ENCODE measurements at places on chromosomes 16 and 17.
A peak's percentile ranks its signal among the peaks of the same experiment; 100 is the strongest.

- DNase-seq = no peak
Observed at GRCh38 chr17:47872651-47873161, 21.7 kb upstream of the SP6 start.

DNA sequence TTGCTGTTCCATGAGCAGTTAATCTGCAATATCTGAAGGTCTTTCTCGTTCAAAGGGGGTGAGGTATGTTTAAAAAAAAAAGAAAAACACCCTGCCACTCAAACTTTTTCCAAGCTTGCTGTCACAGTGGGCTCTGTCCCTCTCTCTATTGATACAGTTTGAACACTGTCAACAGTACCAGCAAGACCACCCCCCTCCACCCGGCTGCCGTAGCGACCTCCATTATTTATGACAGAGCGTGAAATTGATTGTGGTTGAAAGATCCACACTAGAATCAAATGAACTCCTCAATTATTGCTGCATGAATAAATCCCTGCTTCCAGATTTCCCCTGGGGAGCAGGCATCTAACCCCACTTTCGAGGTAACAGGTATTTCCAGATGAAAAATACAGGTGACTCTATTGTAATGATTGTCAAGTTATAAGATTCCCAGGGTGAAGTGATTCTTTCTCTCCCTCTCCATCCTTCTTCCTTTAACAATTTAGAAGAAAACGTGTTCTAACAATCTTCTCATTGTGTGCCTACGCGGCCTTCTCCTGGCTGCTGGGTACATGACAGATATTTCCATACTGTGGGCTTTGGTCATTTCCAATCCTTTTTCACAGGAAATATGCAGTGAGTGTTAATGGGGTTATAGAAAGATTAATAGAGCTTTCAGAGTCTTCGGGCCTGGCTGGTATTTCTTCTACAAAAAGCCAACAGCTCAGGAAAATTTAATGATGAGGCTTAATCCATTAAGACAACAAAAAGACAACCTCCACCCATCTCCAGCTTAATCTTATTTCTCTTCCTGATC is 135.7 kb upstream of the C16orf82 start:
- no peak for DNase-seq

DNA sequence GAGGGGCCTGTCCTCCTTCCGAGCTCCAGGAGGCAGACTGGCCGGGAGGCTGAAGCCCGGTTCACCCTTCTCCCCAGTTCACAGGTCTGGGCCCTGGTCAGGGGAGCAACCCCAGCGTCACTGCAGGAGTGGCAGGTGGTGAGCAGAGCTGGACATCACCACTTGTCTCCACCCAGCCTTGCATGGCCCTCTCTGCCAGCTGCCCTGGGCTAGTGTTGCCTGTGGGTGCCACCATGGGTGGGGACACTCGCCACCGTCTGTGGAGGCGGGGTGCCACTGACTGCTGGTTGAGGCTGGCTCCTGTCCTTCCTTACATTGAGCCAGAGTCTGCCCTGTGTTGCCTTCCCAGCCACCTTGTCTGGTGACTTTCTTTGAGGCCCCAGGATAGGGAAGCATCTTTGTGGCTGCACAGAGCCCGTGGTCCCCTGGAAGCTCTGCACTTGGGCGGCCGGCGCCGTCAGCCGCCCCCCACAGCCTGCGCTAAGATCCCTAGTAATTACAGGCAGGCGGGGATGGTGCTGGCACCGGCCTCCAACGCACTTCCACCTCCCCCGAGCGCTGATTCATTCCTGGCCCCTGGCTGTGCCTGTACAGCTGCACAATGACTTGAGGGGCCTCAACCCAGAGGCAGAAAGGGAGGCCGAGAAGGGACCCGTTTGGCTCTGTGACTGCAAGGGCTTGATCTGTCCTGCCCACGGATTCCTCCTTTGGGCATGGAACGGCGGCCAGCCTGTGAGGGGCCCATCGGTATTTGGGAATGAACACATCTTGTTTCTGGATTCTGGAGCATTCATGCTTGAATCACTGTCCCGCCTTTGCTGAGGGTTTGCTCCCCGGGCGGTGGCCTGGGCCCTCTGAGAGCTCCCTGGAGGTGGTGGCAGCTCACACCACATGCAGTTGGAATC is 5.2 kb downstream of the BAIAP2 start:
- peak; percentile 42 for DNase-seq

DNA sequence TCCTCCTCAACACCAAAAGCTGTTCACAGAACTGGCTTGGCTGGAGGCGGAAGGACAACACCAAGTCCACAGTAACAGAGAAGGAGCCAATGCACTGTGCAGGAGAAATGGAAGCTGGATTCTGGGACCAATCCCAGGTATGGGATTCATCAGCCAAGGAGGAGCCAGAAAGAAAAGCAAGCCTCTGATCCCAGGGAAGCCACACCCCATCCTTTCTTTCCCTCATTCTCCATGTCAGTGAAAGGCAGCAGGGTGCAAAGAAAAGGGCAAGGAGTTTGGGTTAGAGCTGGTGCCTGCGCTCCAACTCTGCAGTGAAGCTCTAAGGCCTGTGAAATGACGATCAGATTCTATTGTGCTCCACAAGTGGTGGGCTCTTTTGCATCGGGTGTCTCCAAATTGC is 11.0 kb downstream of the DCAKD start:
- DNase-seq = no peak

- no peak for DNase-seq
Observed at GRCh38 chr17:10737736-10738135, 7.9 kb upstream of the TMEM220 start.

- no peak for DNase-seq
Observed at GRCh38 chr16:87310610-87311009, 6.6 kb downstream of the C16orf95 start.

DNA sequence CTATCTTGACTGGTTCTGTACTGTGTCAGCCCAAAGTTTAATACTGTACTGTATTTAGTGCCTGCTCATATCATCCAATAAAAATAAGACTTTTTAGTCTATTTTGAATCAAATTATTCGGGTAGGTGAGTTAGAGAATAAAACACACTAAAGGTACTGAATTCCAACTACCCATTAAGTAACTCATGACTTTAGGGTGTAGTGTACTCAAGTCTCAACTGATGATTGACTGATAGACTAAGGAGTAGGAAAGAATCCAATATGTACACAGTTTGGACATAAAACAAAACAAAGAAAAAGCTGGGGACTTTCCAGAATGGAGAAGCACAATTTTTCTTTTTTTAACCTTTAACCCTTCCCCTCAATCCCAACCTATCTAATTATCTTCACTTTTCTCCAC is 4.1 kb downstream of the EZH1 start:
- no peak for DNase-seq

DNA sequence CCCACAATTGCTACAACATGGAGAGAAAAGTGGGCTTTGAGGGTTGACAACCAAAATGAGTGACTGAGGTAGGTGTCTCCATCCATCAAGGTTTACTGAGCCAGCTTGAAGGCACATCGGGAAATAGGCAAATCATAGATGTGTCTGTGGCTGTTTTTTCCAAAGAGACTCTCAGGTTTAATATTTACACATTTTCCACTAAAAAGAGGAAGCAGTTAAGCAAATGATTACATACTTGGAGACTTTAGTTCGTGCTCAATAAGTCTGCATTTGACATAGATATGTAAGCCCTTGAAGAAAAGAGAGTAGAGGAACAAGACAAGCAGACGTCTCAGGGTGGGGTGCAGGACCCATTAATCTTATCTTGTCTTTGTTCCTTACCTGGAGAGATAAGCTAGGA is 148.9 kb upstream of the COX10 start:
- no peak for DNase-seq

Measured in hepatic stellate cell (primary cell).